ENCODE measurements at places on chromosomes 12 and 14. TPM values are rescaled to one million over a fixed set of nuclear protein-coding genes. Genes with fewer than 3 reads are reported as not detected.

The GYS2 gene
- total RNA-seq, result not detected

GRCh38 chr14:68449561-68450181 lies 343.2 kb downstream of the ZFP36L1 start:
- no peak for DNase-seq

The FAM90A1 gene
- total RNA-seq, result 0.19 TPM

DNA sequence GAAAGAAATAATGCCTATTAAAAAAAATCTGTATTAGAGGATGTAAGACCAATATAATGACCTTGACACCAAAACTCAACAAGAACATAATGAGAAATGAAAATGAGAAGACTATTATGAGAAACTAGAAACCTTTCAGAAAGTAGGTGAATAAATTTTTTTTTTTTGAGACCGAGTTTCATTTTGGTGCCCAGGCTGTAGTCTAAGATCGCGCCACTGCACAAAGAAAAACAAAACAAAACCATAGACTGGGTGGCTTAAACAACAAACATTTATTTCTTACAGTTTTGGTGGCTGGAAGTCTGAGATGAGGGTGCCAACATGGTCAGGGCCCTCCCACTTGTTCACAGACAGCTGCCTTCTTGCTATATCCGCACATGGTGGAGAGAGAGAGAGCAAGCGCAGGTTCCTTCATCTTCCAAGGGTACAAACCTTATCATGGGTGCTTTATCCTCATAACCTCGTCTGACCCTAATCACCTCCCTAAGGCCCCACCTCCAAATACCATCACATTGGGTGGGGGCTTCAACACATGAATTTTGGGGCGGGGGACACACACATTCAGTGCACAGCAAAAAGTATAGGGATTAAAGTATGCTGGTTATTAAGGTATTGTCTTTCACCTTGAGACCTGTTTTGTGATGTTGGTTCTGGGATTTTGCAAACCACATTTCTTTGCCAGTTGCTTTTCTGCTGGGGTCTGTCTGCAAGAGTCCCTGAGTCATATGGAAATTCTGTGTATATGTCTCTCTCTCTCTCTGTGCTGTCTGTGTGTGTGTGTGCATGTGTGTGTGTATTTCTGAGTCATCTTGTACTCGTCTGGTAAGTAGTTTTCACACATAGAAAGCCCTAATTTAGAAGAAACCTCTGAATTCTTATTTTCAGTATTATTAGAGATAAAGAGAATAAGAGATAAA lies 26.2 kb downstream of the ZCRB1 start:
- no peak for DNase-seq

GRCh38 chr12:77625441-77625840 lies 205.3 kb upstream of the NAV3 start:
- no peak for DNase-seq

DNA sequence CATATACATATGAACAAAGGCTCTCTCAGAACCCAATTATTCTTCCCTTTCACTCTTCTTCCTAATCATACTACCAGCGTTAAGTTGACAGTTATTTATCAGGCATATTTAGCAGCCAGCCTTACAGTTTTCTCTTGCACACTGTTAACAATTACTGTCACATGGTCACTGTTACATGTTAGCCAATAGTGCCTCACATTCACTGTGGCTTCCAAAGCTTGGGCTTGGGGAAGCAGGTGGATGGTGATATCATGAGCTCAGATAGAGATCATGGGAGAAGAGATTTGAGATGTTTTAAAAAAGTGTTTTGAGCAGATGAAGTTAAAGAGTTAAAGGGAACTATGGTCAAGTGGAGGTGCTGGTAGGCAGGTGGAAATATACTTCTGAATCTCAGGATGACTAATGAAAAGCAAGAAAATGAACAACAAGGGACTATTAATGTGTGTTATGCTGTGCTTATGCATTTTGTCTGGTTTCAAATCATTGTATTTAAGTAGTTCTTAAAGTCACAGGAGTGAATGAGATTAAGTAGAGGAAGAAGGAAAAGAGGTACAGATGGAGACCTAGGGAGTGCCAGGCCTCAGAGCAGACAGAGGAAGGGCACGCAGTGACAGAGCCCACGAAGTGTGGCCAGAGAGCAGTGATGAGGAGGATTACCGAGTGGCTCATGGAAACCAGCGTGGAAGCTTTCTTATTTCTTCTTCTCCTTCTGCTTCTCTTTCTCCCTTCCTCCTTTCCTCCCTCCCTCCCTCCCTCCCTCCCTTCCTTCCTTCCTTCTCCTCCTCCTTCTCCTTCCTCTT lies 39.6 kb downstream of the BICD1 start:
- no peak for DNase-seq

GRCh38 chr12:26251600-26251999 lies 56.2 kb downstream of the SSPN start:
- DNase-seq, result peak; percentile 90

GRCh38 chr12:4829161-4829792 lies 80.4 kb upstream of the KCNA1 start:
- no peak for DNase-seq

DNA sequence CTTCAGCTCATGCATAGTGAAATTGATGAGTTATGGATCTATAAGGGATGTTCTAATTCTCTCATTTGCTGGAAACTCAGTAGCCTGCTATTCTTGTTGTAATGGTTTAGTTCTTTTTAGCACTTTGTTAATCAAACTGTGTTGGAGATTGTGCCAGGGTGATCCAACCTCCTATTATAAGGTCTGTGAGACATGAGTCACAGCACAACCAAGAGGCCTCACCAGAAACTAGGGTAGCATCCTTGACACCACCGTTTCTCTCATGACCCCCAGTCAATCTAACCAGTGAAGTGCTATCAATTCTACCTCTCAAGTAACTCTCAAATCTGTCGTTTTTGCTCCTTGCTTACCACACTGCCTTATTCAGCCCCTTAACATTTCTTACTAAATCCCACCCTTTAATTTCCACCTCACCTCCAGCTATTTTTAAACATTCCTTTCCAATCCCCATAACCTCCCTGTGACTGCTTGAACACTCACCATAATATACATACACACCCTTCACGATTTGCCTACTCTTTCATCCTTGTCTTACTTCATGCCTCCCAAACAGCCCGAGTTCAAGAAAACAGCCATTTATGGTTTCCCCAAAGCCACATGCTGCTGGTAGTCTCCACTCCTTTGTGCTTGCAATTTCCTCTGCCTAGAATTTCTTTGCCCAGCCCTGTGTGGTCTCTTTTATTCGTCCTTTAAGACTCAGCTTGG lies 53.9 kb upstream of the NUDT4 start:
- no peak for DNase-seq

DNA sequence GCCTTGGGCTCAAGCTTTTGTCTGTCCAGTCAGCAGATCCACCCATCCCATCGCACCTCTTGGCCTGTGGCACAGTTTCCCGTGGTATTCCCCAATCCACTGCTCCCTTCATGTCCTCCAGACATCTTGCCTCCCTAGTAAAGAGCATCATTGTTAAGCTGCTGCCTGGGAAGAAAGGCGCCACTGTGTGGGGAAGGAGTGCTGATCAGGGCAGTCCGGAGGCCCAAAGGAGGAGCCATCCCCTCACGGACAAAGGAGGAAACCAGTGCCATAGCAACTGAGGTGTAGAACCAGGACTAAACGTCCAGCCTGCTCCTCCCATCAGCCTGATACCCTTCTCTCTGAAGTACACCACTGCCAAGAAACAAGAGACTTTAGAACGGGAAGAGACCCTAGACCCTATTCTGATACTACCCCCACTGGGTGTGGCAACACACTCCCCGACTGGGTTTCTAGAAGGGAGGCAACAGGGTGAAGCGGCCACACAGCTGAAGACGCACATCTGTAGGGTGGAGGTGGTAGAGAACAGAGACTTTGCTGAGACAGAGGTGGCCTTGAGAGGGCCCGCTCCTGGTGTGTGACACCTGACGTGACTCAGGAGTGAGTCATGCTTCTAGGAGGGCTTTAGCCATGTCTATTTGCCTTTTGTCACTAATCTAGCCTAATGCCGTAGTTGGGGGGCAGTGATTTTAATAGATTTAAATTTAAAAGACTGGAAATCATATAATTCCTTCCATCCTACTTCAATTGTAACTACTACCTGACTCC lies 185.0 kb downstream of the DPF3 start:
- no peak for DNase-seq

DNA sequence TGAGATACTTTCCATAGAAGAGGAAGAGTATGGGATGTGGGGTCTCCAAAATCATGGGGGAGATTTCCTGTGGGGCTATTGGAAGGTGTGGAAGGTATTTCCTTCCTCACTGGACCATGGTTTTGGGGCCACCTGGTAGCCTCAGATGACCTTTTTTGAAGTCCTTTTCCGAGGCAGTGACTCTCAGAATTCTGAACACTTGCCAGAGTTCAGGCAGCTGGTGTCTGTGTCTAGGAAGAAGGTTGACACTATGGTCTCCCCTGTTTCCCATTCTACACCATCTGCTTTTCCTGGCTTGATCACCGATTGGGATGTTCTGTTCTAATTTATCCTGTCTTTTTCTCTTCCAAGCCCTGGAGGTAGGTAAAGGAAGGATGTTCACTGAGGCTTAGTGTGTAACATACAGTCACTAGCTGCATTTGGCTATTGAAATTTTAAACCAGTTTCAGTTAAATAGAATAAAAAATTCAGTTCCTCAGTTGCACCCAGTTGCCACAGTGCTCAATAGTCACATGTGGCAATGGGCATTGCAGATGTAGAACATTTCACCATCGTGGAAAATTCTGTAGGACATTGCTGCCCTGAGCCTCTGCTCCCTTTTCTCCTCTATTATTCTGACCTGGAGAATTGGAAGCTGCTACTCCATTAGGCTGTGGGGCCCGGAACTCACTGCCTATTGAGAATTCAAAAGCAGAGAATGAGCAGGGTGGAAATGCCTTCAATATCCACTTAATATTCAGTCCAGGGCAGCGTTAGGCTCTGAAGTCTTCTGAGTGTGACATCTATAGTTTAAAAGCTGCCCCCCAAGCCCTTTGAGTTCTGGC lies 11.0 kb upstream of the PLEKHG3 start:
- DNase-seq, result no peak

The SSTR1 gene
- total RNA-seq, result 0.74 TPM

The LBHD2 gene
- total RNA-seq, result not detected

- DNase-seq, result no peak
These were observed 132.7 kb downstream of the SSPN start for GRCh38 chr12:26327975-26328644.

The ANO6 gene
- 76.6 TPM for total RNA-seq

The ZFHX2 gene
- 2.4 TPM for total RNA-seq

GRCh38 chr12:27653661-27654060 lies 42.6 kb upstream of the REP15 start:
- DNase-seq, result no peak

DNA sequence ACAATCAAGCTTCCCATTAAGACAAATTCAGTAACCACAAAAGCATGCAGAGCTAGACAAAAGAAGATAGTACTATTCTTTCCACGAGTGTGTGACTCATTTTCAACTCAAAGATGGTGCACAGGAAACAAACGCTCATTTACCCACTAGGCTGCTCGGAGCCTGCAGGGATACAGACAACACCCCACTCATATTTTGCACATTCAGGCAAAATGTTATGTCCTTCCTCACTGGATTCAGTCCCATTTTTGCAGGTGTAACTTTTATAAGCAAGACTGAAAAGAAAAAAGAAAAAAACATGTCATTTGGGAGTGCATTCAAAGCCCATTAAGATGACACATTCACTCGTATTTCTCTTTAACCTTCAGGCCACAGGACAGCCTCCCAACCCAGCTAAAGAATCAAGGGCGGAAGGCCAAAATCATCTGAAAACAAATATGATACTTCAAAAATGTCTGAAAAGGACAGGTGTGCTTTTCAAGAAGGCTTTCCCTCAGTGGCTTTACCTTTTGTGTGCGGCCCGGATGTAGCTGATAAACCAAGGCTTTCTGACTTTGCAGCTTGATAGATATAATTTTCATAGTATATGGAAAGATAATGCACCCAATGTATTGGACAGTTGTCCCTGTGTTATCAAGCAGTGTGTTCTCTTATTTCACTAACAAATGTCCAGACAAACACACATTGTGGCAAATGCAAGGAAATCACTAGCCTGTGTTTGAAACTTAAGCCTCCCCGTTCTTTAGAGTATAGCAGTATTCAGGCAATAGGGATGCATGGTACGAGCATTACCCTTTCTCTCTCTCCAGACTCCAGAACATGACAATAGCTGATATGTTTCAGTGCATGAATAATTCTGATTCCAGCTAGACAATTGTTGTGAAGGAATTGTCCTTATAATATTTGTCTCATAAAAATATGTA lies 147.8 kb upstream of the KRR1 start:
- no peak for DNase-seq

The TMEM179 gene
- total RNA-seq, result 0.38 TPM

GRCh38 chr14:98334186-98334585 lies 937.8 kb downstream of the BCL11B start:
- no peak for DNase-seq

The ERBB3 gene
- 0.71 TPM for total RNA-seq

The GPR132 gene
- total RNA-seq, result 1.8 TPM

DNA sequence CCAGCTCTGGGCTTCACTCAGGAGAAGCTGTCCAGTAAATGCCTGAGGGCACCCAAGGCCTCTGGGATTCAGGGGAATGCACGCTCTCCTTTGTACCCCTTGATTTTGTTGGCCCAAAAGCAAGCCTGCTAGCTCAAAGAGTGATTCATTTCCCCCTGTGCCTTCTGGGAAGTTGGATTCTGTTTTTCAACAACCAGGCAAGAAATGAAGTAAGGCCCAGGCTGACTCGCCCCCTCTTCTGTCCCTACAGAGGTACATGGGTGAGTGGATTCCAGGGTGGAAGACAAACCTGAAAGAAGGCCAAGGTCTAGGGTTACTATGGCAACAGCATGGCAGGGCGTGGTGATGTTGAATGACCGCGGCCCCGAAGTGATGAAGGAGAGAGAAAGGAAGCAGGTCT lies 9.3 kb upstream of the SERPINA5 start:
- DNase-seq, result peak; percentile 50

DNA sequence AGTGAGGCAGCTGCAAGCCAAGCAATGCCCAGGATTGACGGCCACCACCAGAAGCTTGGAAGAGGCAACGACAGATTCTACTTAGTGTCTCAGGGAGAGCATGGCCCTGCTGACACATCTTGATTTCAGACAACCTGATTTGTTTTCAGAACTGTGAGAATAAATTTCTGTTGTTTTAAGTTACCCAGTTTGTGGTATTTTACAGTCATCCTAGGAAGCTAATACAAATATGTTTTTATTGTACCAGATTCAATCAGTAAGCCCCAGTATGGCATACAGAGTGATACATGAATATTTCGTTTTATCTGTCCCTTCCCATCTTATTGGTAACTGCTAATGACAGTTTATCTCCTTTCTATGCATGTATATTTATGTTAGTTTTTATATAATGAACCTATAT lies 62.3 kb downstream of the SAMD4A start:
- DNase-seq, result no peak

DNA sequence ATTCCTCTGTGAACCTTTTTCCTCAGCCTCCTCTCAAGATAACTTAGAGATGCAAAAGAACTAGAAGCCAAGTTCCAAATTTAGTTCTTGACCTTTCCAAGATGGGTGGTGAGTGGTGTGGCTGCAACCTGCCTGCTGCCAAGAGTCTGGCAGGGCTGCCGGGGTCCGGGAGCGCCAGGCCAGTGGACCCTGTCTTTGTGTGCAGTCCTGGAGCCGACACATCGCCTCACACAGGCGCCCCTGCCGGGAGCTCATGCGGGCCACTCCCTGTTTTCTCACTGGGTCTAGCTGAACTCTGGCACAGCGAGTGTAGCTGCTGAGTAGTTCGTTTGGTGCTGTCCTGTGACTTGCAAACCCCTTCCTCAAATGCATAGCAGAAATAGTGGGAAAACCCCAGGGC lies 84.9 kb downstream of the CACNA1C start:
- no peak for DNase-seq

The SLCO1B3 gene
- total RNA-seq, result not detected

The ZNF705A gene
- total RNA-seq, result not detected
